Esophagus squamous epithelium (tissue), 5 donors: ENCODE measurements at places on chromosomes 5 and 9.

- DNase-seq = no peak
Measured at GRCh38 chr5:71695071-71695470, 24.0 kb upstream of the CARTPT start.

DNA sequence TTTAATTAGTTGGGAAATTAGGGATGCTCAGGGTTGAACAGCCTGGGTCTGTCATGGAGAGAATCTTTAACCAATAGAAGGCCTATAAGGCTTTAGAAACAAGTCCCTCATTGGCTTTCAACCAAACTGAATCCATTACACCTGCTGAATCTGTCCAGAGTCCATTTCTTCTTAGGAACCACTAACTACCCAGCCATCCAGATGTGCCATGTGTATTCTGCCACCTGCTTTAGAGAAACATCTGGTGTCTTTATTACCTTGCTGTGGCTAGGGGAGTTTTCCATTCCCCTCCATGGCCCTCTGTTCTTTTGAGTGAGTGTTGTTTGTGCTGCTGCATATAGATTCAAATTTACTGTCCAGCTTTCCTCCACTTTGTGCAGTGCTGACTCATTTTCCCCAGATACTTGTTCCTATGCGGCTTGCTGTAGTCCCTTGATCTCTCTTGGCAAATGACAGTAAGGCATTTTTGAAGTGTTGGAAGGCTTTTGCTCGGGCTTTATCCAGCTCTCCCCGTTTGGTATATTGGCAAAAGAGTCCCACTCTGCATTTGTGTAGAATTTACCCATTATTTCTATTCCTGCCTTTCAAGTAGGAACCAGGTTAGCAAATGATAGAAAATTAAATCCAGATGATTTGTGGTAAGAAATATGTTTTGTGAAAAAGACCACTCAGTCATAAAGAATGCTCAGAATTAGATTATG is 54.6 kb downstream of the NLN start:
- DNase-seq = no peak

DNA sequence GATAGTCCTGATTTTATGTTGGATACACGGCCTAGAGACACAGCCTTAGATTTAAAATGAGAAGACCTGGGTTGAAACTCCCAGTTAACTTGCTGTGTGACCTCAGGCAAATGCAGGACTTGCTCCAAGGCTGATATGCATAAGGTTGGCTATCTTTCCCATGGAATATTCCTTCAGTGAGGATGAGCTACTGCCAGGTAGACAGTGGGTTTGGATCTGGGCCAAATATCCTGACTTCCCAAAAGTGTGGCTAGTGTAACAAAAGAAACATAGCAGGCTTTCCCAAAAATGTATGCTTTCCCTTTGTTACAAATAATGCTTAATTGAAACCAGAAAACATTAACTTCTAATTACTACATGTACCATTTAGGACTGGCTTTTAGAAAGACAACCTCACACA is 697 bp upstream of the XPA start:
- no peak for DNase-seq

GRCh38 chr5:82938901-82939725 is 138.1 kb downstream of the TMEM167A start:
- no peak for DNase-seq

DNA sequence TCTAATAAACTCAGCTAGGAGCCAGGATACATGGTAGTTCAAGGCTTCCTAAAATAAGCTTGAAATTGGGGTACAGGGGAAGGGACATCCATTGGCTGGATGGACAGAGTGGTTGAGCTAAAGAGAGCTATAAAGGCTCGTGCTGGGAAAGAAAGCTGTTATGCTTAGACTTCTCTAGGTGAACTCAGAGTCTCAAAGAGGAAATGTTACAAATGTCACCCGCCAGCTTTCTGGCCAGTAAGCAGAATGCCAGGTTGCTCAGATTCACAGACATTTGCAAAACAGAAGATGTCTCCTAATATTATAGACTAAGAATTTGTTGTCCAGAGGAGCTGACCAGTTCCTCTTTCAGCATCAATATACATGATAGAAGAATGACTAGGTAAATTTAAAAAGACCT is 30.6 kb downstream of the STOM start:
- no peak for DNase-seq

DNA sequence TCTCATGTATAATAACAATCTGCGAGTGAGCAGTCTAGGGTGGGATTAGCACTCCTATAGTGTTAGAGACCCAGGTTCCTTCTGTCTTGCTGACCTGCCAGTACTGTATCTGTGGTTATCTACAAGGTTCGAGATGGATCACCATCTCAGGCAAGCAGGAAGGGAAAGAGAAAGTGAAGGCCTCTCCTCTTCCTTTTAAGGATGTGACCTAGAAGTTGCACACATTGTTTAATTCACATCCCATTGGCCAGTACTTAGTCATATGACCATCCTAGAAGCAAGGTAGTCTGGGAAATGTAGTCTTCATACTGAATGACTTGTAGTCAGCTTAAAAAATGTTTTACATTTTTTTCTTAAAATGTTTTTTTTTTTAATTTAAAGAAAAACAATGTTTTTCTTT is 168.6 kb downstream of the CARTPT start:
- no peak for DNase-seq

- no peak for DNase-seq
Measured at GRCh38 chr5:74556006-74556405, 84.5 kb downstream of the ENC1 start.

DNA sequence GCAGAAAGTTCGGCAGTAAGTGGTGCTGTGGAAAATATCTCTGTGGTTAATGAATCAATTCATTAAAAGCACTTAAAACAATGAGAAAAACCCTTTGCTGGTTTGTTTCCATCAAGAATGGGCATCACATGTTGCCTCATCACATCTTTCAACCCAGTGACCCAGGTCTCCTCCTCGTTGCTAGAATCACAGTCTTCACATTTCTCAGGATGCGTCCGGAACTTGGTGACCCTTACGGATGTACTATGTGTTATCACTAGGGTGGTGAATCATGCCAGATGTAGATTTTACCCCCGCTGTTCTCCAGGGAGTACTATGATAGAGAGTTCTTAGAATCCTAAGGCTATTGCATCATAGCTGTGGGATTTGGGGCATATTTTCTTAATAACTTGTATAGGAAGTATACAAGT is 217.9 kb upstream of the KLF4 start:
- no peak for DNase-seq

- no peak for DNase-seq
Measured at GRCh38 chr9:97504381-97505216, 3.1 kb downstream of the TMOD1 start.

DNA sequence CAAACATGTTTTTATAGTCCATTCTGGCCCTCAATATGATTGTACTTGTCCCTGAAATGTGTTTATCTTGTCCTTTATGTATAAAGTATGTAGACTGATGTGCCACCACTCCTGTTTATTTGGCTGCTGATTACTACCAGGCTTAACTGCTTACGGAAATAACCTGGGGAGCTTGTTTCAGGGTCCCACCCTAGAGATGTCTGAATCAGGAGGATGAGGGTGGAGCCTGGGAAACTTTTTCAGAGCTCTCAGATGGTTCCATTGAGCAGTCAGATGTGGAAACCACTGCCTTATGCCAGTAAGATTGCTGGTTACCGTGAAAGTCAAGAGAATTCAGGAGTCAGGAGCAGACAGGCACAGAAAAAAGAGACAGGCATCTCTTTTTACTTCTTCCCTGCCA is 19.2 kb downstream of the SLC23A1 start:
- no peak for DNase-seq

GRCh38 chr5:52469420-52469819 is 318.3 kb upstream of the ITGA1 start:
- DNase-seq = no peak

- DNase-seq = no peak
Measured at GRCh38 chr9:115300874-115301273, 182.9 kb upstream of the TNC start.

DNA sequence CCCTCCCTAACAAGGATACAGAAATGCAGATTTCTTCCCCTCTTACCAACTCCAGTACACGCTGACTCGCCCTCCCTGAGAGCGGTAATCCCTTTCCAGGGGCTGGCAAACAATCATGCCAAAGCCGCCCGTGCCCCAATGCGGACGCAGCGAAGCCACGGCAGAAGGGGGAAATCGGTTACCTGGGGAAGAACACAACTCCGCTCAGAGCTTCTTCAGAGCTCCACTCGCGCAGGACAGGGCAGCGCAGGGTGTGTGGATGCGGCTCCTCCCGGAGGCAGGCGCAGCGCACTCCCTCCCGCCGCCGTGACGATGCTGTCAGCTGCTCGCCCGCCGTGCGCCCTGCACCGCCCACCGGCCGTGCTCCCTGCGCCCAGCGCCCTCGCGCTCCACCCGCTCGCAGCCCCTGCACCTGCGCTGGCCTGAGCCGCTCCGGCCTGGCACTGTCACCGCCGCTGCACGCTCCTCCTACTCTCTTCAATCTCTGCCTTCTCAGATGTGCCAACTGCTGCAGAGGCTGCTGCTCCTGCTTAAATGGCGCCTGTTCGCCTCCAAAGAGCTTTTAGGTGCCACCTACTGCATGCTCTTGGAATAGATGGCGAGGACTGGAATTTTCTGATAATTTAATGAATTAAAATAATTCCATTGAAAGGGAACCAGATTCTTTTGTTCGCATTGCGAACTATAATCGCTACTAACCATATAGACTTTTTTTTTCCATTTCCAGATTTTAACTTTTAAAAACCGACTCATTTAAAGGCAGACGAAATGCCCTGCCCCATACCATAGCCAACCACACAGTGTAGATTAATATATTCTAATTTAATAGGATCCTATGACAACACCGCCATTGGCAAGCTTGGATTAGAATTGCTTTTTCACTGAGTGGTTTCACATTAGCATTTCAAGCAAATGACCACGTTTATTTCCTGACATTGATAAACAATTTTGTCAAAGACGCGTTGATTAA is at the start of gene DIRAS2:
Gene DIRAS2, minus strand, starts transcription at position 255 of the 970 bp plus-strand sequence. CDS start 28,997 bp downstream, outside the sequence.
- no peak for DNase-seq

DNA sequence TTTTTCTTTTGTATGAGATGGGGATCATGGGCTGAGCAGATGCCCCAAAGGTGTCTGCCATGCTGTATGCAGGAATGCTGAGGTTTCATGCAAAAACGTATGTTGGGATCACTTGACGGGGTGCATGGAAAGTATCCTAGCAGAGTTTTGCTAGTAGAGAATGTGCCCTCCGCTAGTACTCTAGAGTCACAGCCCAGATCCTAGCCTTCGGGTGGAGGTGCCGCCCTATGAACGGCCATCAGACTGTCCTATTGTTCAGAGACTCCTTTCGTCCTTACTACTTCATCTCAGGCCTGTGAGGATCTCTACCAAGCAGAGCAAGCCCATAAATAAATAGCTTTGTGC is 69.6 kb upstream of the SPATA31E1 start:
- DNase-seq = no peak

DNA sequence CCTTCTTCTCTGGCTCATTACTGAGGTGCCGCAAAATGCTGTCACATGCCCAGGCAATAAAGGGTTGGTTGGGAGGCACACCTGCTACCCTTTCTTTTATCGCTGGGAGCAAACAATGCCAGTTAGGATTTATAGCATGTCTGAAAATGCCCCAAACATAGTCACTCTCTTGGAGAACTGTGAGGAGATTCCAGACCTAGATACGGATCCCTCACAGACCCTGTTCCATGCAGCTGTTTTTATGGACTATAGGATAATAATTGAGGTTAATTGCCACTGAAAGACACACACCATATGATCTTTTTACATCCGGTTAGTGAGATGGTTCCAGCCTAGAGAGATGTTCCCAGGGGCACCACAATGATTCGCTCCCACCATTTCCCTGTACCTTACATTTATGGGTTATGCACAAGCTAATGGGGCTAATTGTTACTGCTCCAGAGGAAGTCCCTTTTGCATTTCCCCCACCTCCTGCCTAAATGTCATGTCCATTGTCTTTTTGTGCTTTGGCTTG is 318.1 kb downstream of the PIK3R1 start:
- DNase-seq = no peak

DNA sequence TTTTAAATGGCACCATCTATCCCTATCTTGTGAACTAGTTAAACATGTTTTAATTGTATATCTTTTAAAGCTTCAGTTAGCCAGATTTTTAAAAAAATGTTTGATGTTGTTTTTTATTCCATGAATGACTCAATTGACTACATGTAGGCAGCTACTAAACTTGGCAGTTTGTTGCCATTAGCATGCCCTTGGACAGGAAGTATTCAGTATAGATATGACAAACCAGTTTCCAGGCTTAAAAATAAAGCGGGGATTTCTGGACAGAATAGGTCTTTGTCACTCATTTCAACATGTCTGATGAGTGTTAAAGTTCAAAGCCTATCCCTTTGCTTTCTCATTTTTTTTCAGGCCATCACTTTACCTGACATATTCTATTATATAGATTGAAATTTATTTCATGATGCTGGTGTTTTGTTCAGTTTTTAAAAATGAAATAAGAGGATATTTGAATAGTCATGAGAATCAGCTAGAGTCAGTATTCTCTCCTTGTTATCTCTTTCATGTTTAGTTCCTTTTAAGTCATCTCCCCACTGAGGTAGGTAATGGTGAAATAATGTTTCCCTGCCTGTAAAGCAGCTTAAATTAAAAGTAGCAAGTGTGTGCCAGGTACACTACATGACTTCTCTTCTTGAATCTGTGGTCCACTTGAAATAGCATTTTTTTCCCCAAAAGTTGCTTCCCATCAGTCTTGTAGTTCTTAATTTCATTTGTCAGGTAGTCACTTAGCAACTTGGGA is 11.9 kb downstream of the TNFAIP8 start:
- no peak for DNase-seq

GRCh38 chr9:27785714-27786100 is 212.4 kb upstream of the C9orf72 start:
- DNase-seq = no peak

DNA sequence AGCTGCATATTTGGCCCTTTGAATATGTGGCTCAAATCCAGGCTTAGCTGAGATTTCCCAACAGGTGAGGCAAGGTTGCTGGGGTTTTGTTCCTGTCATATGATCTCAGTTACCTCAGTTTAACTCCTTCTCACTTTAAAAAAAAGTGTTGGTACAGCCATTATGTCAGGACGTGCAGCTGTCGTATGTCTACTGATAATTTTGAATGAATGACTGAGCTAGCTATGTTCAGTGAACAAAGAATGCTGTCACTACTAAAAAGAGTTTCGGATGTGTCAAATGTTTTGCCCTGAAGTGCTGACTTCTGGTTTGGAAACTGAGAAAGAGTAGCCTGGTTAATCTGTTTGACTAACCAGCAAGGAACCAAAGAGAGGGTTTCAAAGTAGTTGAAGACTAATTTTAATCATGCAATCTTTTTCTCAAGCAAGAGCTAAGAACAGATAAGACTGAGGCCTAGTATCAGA is 106.3 kb upstream of the NR3C1 start:
- no peak for DNase-seq

- no peak for DNase-seq
Measured at GRCh38 chr5:66841264-66841663, 245.1 kb downstream of the MAST4 start.

GRCh38 chr5:51479840-51480239 is 96.6 kb downstream of the ISL1 start:
- DNase-seq = no peak

GRCh38 chr5:118293378-118293777 is 695.0 kb downstream of the DTWD2 start:
- DNase-seq = no peak

GRCh38 chr5:119402081-119402480 is 46.3 kb downstream of the TNFAIP8 start:
- no peak for DNase-seq
